ENCODE measurements at places on chromosomes 4 and X. TPM values are rescaled to one million over a fixed set of nuclear protein-coding genes. Genes with fewer than 3 reads are reported as not detected.

PDCL2 gene
- not detected for total RNA-seq

SATL1 gene
- not detected for total RNA-seq

AKAP14 gene
- total RNA-seq = not detected

XPNPEP2 gene
- not detected for total RNA-seq

PRDX4 gene
- total RNA-seq = 304 TPM

IGBP1 gene
- total RNA-seq = 67.0 TPM

FHL1 gene
- 168 TPM for total RNA-seq

KLHL8 gene
- total RNA-seq = 14.7 TPM

HGFAC gene
- not detected for total RNA-seq

SSX4 gene
- not detected for total RNA-seq

TADA2B gene
- 11.9 TPM for total RNA-seq

EDA2R gene
- total RNA-seq = 8.3 TPM

SORBS2 gene
- total RNA-seq = 3.4 TPM

TBC1D9 gene
- total RNA-seq = 32.0 TPM

CLCN4 gene
- total RNA-seq = 6.3 TPM

ZNF630 gene
- 1.1 TPM for total RNA-seq

OTC gene
- not detected for total RNA-seq

SLC49A3 gene
- 8.6 TPM for total RNA-seq

CYSLTR1 gene
- 0.26 TPM for total RNA-seq

CTAG2 gene
- total RNA-seq = not detected

SLC25A53 gene
- 10.6 TPM for total RNA-seq

S100P gene
- total RNA-seq = not detected

PPEF1 gene
- total RNA-seq = under 0.01 TPM

RAP2C gene
- total RNA-seq = 15.1 TPM

RASSF6 gene
- 0.13 TPM for total RNA-seq

FGFR3 gene
- total RNA-seq = 0.92 TPM

IGSF1 gene
- 1.7 TPM for total RNA-seq

HCCS gene
- 23.3 TPM for total RNA-seq

PABPC1L2B gene
- total RNA-seq = not detected

PAGE2 gene
- not detected for total RNA-seq

SSX4B gene
- total RNA-seq = not detected
